Endothelial cell of umbilical vein (primary cell): ENCODE measurements at places on chromosomes 4 and X.

DNA sequence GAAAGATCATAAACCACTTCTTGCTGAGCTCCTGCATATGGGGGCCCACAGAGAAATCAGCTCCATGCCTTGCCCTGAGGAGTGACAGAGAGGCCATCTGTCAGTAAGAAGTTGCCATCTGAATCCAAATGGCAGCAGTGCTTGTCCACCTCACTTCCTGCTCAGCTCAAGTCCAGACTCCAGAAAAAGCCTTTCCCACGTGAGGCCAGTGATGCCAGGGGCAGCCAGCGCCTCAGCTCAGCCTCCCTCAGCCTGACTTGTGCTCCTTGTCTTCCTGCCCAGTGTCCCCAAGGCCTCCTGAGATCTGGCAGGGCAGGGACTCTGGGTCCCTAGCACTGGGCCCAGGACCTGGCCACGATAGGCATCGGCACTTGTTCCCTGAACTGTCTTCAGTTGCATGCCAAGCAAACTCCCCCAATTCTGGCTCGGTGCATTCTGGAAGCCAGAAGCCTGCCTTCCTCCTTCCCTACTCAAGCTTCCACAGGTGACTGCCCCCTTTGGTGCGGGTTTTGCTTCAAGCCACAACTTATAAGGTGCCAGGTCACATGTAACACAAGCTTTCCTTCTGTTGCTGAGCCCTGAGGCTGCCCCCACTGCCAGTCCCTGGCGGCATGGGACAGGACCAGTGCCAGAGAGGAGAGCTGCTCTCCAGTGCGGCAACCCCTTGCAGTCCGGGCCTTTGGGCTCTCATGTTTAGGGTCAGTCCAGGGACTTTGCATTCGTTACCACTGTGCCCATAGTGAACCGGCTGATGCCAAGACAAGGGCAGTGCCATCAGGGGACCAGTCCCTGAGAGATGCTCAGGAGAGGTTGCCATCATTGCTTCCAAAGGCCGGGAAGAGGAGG, 2.2 kb downstream of the ZNF185 start:
- no peak for DNase-seq

DNA sequence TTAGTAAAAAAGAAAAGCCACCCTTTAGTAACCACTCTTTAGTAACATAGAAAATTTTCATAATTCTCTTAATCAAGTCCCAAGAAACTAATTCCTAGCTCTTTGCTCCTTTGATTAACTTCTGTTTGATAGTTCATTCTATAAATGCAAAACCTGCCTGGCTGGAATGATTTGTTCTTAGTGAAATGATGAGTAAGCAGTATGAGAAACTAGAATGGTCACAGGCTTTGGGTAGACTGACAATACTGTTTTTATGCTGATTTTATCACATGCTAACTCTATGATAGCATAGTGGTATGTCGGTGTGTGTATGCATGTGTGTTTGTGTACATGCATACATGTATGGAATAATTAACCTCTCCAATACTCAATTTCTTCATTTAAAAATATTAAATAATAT, 81.2 kb downstream of the SYTL5 start:
- DNase-seq, result no peak

- DNase-seq, result peak; percentile 77
These were observed 1.3 kb downstream of the SULT1E1 start for GRCh38 chr4:69858690-69859089.

DNA sequence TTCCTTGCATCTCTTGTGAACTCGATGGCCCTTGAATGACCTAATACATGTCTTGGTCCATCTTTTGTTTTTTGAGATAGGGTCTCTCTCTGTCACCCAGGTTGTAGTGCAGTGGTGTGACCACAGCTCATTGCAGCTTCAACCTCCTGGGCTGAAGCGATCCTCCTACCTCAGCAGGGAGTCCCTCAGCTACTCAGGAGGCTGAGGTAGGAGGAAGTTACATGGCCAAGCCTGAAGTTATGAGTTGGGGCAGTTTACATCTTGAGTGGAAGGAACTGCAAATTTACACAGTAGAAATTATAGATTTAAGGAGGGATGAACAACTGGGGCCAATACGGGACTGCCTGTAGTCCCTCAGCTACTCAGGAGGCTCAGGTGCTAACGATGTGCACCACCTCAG, 97.2 kb upstream of the METTL14 start:
- DNase-seq, result no peak

DNA sequence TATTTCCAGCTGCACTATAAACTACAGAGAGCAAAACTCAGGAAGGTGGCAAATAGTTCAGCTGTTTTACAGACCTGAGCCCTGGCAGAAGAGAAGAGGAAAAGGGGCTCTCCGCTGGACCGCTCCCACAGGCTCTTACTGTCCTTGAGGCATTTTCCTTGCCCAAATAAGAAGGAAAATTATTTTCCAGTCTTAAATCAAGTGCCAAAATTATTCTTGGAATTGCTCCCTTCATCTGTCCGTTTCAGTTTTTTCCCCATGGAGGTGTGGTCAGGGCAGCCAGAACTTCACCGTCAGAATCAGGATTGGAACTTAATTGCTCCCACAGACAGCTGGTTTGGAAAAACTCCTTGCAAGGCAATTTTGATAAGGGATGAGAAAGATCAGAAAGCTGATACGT, 35.2 kb upstream of the SPINK2 start:
- DNase-seq, result no peak

DNA sequence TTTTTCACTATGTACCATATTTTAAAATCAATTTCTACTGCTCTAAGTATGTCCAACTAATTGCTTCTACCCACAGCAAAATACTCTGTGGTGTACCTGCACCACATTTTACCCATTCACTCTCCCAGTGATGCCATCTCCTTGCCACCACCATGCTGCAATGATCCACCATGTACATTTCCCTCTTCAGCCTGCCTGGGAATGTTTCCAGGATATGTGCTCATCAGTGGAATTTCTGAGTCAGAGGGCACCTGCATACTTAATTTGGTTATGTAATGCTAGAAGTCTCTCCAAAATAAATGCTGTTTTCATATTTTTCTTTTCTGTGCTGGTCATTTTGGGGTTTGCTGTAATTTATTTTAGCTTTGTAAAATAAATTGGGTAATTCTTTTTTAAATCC, 33.2 kb upstream of the OCIAD2 start:
- peak; percentile 92 for DNase-seq

DNA sequence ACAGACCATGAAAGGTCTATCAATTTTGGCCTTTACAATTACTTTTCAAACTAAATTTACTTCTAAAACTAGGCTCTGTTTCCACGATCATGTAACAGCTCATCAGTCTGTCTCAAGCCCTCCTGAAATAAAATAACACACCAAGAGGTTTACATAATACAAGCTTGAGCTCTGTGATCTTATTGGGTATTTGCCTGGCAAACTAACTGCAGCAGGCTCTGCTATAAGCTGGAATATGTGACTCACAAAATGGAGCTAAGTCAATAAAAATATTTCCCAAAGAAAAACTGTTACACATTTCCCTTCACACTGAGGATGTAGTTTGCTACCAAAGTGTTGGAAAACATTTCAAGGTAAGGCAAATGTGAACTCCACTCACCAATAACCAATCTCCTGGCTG, 94.7 kb upstream of the GPM6B start:
- no peak for DNase-seq

DNA sequence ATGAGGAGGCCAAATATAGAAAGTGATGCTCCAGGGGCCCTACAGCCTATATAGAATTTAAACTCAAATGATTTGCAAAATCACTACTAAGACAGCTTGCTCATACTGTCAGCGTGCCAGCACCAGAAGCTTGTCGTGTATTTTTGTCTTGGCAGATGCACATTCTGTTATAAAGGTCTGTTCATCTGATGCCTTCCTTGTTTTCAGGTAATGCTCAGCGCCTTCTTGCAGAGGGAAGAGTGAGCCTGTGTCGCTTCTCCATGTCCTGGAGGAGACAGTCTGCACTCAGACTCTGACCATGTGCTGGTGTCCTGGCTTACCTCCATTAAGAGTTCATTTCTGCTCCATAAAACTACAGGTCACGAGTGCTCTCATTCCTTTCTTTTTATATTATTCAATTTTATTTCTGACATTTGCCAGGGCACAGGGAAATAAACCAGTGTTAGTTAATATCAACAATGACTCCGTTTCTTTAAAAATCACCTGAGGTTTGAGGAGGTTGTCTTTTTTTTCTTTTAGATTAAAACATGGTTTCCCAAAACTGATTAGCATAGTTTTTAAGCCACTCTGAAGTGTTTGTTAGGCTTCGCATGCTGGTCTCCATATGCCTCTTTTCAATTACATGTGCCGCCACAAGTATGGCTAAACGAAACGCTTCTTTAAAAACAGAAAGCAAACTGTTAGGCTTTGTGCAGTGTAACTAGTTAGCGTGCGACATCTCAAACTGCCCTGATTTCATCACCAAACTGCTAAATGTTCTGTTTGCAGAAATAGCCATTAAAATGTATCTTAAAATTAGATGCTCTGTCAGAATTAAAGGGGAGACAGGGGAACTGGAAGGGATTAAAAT, 215.2 kb upstream of the GK2 start:
- no peak for DNase-seq

DNA sequence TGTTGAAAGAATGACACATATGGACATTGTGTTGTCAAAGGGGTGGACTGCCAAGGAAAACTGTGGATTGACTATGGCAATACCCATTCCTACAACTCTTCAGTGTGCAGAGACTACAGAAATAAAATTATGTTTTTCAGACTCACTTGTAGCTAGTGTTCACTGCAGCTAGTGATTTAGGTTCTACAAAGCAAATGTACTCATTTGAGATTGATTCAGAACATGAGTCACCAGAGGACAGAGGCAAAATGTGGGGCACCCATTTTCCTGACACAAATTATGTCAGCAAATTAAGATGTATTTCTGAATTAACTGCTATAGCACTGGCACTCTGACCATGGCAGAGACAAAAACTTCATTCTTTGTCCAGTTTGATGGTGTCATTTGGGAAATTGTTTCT, 40.7 kb downstream of the SPCS3 start:
- DNase-seq, result no peak

DNA sequence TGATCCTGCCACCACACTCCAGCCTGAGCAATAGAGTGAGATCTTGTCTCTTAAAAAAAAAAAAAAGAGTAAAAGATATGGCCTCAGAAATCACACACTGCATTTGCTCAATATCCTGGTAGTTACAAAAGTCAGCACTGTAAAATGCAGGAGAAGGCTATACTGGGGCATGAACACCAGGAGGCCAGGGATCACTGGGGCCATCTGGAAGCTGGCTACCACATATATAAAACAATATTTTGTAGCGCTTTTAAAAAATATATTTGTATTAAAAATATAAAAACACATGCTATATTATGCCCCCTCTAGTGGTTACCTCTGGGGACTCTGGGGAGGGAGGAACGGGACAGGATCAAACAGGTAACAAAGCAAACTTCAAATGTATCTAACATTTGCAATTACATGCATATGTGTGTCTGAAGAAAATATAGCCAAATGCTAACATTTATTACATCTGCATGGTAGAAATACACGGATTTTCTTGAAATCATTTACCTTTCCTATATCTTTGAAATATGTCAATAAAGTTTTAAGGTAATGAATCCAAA, 4.0 kb downstream of the C4orf46 start:
- DNase-seq, result peak; percentile 47

- no peak for DNase-seq
These were observed 456.0 kb upstream of the FAM241A start for GRCh38 chr4:111689214-111689613.

DNA sequence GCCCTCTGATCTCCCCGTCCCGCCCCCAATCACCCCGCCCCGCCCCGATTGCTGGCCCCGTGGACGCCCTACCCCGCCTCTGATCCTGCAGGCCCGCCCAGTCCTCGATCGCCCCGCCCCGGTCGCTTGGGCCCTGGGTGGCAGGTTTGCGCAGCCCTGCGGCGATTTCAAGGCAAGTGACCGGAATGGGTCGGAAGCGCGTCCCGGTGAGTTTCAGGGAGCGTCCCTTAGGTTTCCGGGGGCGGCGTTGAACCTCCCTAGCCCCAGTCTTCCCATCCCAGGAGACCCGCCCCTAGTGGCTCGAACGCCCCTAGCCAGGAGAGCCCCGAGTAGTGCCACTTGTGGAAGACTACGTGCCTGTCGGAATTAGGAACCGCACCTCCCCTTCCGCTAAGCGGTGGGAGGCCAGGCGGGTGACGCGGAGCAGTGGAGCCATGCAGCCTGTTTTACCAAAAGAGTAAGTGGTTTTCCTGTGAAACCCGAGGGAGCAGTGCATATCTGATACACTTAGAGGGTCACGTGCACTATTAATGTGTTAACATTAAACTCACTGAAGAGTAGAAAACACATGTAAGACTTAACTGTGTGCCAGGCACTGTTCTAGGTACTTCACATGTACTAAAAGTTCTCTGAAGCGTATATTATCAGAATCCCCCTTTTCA, 354 bp upstream of the TEC start:
- peak; percentile 54 for DNase-seq

DNA sequence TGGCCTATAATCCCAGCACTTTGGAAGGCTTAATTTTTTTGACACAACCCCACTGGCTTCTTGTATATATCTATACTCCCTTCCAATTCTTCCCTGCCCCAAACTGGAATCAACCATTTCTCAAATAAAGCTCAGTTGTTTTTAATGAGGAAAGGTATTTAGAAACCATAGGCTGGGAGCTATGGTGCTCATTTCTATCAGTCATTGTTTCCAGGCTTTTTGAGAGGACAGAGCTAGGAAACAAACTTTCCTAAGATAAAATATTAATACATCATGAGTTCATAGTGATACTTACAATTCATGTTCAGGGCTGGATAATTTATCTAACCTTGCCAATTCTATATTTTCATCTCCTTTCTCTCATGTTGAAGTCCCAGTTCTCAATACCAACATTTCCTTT, 50.3 kb downstream of the BCOR start:
- DNase-seq, result no peak

- DNase-seq, result peak; percentile 36
These were observed 672 bp downstream of the LONRF3 start for GRCh38 chrX:118974908-118975671.

- peak; percentile 57 for DNase-seq
These were observed 51.8 kb upstream of the CBLL2 start for GRCh38 chrX:22220941-22221340.

GRCh38 chr4:40399578-40399977, 64.4 kb downstream of the CHRNA9 start:
- no peak for DNase-seq

GRCh38 chr4:183599284-183599683, 59.7 kb downstream of the RWDD4 start:
- DNase-seq, result no peak

- no peak for DNase-seq
These were observed 1037.1 kb downstream of the STPG2 start for GRCh38 chr4:97106161-97106560.

DNA sequence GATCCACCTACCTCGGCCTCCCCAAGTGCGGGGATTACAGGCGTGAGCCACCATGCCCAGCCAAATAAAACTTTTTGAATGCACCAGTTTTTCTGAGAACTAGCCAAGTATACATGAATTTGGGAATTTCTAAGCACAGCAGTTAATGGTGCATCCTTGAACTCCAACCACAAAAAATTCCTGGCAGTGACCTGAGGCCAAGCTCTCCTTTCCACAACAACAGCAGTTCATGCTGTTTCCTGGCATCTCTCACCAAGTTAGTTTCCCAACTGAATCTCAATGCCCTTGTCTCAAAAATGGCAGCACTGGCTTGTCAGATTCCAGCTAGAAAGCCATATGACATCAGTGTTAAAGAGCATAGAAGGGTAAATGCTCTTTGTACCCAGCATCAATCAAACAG, 15.9 kb upstream of the XKRX start:
- DNase-seq, result no peak
